ENCODE measurements at places on chromosomes 6 and 20.

DNA sequence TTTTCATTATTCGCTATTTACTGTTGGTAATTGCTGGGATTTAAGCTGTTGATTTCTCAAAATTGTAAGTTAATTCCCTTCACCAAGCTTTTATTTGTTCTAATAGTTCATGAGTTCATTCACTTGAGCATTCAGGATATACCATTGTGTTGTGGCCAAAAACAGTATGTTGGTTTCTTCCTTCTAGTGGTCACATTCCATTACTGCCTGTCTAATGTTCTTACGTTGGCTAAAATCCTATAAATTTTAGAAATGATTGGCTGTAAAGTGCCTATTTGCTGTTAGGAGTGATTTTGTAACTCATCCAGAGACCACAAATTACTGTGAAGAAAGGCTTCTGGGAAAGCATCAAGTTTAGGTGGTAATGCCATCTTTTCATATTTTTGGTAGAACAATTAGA is 76.3 kb downstream of the FARS2 start:
- DNase-seq, result no peak

GRCh38 chr6:6586671-6587526 is 1.6 kb upstream of the LY86 start:
- no peak for DNase-seq

DNA sequence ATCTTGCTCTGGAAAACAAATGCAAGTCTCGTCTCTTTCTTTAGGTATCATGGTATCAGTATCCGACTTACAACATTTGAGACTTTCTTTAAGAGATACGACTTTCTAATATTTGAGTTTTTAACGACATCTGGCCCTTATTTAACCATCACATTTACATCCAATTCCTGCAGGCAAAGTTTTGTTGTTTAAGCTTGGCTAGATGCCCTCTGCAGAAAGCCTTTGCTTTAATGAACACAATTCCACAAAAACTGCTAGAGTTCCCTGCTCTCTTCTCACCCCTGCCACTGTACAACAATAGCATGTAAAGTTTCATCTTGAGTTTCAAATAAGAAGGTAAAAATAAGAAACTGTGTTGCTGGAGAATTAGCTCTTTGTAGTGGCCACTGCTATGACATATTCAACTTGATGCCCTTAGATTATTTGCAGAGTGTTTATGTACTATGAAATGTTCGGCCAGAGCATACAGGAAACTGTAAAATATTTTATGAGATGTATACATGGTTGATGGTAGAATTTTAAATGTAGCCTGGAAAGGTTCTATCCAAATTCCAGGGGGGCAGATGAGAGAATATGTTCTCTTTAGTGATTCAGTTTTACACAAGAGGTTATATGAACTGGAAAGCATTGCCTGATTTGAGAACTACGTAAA is 438.6 kb downstream of the CDC5L start:
- DNase-seq, result no peak

DNA sequence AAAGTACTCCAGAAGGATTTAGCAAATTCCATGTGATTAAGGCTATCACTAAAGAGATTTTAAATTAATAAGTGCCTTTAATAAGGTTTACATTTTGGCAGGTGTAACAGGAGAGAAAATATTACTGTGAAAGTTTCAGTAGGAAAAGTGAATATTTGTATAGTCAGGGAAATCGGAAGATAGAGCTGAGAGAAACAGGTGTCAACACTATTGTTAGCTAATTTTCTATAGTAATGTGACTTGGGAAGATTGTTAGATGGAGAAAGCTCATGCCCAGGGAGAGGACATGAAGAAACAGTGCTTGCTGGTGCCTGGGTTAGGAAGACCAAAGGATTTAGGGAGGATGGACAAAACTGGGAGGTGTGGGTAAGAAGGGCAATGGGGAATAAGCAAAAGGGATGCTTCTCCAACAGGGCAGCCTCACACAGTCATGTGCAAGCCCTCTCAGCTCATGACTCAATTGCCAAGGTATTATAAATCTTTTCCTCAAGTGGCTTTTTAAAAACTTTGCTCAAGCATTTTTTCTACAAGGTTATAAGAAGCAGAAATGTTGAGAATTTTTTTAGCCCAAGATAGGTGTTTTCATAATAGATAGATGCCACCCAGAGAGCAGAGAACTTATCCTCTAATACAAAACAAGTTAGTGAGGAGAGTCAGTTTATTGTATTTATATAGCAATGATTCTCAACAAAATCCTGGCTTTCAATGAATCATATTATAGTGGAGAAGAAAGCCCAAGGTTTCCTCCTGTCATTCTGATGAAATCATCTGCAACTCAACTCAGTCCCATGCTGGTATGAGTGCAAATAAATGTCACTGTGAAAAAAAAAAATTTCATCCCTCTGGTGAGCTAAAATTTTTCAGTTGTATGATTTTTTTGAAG is 325.2 kb upstream of the NT5E start:
- no peak for DNase-seq

DNA sequence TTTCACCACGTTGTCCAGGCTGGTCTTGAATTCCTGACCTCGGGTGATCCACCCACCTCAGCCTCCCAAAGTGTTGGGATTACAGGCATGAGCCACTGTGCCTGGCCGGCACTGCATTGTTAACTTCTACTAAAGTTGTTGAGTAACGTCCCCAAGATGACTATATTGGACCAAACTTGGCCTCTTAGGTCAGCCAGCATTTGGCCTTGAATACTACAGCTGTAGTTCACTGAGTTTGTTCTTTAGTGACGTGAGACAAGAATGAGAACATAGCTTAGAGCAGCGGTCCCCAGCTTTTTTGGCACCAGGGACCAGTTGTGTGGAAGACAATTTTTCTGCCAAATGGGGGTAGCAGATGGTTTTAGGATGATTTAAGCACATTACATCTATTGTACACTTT is 237.1 kb downstream of the TBC1D7 start:
- DNase-seq, result no peak

- DNase-seq, result no peak
Measured at GRCh38 chr20:4445784-4446183, 275.9 kb upstream of the PRND start.

DNA sequence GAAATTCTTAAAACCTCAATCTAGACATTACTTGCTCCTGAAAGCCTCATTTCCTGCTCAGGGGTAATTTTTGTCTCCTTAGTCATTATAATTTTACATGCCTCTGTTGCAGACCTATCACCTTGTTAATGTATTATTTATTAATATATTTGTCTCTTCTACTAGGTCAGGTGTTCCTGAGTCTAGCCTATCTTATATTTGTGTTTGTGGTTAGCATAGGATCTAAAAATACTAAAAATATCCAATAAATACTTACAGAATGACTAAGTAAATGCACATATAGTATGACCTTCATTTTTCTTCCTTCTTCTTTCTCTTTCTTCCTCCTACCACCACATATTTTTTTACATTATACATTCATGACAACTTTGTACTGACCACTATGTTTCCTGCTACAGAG is 268.9 kb upstream of the HS3ST5 start:
- DNase-seq, result no peak

DNA sequence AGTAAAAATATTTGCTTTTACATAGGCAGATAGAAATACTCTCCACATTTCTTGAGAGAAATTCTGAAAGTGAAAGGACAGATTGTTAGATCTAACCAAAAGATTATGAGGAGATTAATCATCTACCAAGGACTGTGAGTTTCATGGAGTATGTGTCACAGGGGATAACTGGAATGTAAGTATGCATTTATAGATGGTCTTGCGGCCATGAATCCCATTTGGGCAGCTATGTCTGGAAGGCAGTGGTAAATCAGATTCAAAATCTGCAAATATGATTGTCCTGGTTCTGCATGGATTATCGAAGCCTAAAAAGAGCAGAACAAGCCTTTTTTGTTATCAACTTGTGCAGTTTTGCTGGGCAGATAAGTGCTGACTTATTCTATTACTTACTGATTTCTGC is 293.8 kb downstream of the RFPL4B start:
- DNase-seq, result no peak

GRCh38 chr20:63115651-63116411 is 100.1 kb downstream of the YTHDF1 start:
- DNase-seq, result no peak

DNA sequence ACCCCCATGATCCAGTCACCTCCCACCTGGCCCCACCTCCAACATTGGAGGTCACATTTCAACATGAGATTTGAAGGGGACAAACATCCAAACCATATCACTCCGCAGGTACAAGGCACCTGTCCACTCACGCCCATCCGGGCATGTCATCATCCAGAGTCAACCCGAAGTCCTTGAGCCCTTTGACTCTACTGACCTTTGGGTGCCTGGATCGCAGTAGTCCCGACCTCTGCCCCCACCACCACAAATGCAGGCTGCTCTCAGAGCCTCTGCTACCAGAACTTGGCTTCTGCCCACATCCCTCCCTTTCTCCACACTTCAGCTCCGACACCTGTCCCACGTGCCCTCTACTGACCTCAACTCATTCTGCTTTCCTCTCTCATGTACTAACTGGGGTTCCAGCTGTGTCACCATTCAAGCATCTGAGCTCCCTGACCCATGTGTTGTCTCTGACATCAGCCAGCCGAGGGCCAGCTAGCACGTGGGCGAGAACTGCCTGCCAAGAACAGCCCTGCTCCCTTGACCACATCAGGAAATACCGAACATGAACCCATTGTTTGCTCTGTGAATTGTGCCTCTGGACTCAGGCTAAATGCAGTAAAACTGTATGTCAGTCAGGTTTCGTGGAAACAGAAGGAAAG is 498.3 kb upstream of the SULF2 start:
- DNase-seq, result no peak

- no peak for DNase-seq
Measured at GRCh38 chr20:507761-508332, 35.7 kb downstream of the CSNK2A1 start.
